ENCODE measurements at places on chromosomes 11 and 22.

DNA sequence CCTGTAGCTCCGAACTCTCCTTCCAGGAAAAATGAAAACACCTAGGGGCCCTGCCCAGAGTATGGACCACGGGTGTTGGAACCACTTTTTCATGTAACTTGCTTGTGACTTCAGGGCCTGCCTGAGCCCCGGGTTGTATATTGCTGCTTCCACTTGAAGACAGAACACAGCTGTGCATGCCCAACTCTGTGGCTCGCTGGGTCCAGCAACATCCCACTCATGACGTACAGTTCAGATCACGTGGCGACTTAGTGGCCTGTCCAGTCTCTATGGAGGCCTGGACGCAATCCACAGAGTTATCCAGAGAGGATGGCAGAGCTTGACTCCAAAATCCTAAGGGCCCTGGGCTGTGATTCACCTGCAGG is 6.8 kb downstream of the C11orf21 start:
- DNase-seq: no peak

DNA sequence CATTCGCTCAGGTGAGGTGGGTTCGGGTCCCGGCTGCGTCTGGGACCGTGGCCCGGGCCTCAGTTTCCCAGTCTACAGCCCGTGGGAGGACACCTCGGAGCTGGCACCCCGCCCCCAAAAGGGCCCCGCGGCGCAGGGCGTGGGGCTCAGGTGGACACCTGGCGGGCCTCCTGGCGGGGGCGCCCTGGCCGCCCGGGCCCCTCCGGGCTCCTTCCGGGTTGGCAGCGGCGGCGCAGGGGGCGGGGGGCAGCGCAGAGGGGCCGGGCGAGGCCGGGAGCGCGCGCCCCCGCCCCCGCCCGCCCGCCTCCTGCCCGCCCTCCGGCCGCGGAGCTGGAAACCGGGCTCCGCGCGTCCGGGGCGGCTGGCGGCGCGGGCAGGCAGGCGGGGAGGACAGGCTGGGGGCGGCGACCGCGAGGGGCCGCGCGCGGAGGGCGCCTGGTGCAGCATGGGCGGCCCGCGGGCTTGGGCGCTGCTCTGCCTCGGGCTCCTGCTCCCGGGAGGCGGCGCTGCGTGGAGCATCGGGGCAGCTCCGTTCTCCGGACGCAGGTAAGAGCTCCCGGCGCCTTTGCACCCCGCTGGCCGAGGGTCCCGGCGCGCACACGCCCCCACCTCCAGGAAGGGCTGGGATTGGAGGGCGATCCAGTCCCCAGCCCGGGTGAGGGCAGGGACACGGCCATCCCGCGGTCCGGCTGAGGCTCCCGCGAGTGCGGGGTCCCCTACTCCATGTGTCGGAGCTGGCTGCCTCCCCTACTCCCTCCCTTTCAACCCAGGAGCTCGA is at the start of gene EMID1:
Gene EMID1, plus strand, starts transcription at position 303 of the 778 bp plus-strand sequence. Its CDS starts 143 bp downstream, at position 446.
- no peak for DNase-seq

GRCh38 chr11:128949791-128950454 is 7.3 kb upstream of the TP53AIP1 start:
- DNase-seq: no peak

GRCh38 chr11:102177974-102178631 is 67.9 kb downstream of the YAP1 start:
- DNase-seq: no peak

GRCh38 chr11:32015427-32015826 is 75.4 kb upstream of the RCN1 start:
- no peak for DNase-seq

DNA sequence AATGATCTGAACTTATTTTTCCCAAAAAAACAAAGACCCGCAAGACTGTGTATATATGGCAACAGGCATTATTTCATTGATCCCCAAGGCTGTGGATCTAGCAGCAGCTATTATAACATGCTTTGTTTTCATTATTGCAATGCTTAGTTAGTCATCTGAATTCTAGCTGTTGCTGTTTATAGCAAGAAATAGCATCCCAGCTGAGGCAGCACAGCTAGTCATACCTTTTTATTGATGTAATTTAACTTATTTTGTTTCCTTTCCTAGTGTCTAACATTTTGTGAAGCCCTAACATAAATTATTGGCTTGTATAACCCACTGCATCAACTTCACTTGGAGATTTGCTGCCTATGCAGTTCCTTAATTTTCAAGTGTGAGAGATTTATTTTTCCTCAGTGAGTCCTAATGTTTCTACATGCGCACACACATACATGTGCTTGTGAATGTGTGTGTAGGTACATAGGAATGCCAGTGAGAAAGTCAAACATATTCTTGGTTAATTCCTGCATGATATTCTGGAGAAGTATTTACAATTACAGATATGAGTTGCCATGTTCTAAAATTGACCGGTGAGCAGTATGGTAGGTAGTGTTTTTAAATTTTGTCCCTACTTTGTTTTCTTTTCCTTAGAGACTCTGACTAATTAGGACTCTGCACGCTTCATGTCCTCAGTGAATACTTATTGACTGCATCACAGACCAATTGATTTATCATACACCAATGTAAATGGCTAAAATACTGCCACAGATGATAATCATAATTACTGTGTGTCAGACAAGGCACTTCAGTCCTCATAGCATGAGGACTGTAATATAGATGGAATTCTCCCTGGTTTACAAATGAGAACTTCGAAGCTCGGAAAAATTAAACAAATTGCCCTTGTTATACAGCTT is 119.3 kb downstream of the WNT11 start:
- no peak for DNase-seq

DNA sequence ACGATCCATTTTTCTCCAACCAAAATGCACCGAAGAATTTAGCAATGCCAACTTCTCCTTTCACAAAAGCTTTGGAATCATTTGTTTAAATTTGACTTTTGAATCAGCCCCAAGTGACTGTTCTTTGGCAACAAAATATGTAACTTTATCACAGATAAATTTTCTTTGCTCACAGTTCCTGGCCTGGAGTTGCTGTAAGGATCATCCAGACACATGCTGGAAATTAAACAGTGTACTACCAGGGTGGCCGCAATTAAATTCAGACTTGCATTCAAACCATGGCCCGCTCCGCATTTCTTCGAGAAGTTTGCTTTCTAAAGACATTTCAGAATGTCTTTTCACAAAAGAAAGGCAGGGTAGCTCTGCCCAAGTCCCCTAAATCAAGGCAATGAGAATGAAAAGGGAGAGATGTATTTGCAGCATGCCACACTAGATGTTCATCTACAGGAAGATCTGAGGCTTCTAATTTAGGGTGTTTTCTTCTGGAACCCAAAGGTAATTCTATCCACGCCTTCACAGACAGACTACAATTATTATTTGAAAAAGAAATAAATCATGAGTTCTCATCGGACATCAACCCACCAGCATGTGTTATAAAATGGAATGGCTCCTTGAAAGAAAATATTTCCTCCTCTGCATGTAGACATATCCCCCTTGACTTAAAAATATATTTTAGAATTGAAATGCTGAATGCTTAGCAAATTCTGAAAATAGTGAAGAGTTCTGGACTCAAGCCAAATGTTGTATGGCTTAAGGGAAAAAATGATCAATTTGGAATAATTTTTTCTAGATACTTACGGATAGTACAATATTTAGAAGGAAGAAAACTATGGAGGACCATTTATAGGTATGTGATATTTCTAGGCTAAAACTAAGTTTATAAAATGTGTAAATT is 189.7 kb upstream of the BLID start:
- DNase-seq: no peak

DNA sequence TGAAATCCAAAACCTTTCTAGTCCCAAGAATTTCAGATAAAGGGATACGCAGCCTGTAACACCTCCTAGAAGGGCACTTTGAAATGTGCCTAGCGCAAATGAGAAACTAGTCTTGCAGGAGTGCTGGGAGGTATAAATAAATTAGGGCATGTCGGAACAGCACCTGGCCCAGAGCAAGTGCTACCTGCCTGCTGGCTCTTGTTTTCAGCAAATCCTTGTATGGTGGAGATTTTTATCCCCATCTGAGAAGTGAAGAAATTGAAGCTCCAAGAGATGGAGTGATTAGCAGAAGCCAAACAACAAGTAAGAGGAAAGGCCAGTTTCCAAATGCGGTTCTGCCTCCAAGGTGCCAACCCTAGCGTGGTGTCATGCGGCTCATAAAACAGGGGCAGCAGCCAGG is 36.7 kb upstream of the TFIP11 start:
- no peak for DNase-seq

DNA sequence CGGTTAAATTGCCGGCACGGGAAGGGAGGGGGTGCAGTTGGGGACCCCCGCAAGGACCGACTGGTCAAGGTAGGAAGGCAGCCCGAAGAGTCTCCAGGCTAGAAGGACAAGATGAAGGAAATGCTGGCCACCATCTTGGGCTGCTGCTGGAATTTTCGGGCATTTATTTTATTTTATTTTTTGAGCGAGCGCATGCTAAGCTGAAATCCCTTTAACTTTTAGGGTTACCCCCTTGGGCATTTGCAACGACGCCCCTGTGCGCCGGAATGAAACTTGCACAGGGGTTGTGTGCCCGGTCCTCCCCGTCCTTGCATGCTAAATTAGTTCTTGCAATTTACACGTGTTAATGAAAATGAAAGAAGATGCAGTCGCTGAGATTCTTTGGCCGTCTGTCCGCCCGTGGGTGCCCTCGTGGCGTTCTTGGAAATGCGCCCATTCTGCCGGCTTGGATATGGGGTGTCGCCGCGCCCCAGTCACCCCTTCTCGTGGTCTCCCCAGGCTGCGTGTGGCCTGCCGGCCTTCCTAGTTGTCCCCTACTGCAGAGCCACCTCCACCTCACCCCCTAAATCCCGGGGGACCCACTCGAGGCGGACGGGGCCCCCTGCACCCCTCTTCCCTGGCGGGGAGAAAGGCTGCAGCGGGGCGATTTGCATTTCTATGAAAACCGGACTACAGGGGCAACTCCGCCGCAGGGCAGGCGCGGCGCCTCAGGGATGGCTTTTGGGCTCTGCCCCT is 529 bp upstream of the CCND1 start:
- no peak for DNase-seq

DNA sequence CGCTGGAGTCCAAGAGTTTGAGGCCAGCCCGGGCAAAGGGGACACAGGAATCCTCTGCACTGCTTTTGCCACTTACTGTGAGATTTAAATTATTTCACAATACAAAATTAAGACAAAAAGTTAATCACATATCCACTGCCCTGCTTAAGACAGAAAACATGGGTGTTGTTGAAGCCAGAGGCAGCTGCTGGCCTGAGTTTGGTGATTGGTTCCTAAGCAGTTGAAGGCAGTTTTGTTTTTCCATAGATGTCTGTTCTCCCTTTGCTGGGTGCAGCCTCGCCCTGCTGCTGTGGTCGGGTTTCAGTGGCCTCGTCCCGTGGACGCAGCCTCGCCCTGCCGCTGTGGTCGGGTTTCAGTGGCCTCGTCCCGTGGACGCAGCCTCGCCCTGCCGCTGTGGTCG is 70.2 kb upstream of the PPP6R3 start:
- no peak for DNase-seq

DNA sequence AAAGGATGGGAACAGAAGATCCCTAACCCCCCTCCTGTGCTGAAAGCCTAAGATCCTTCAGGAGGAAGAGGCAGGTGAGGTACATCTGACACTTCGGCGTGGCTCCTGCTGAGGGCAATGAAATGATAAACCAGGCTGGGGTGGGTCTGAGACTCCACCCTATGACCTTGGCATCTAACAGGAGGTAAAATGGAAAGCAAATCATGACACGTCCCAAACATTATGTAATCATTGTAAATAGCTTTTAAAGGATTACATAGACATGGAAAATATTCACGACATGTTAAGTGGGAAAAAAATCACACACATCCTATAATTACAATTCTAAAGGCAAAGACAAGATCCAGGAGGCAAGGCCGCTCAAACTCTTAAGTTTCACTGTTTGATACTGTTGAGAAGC is 70.5 kb downstream of the LINC01488 start:
- no peak for DNase-seq

GRCh38 chr11:79122759-79123158 is 318.1 kb downstream of the TENM4 start:
- DNase-seq: no peak

GRCh38 chr11:43515090-43515489 is 156.4 kb downstream of the TTC17 start:
- no peak for DNase-seq

GRCh38 chr11:73291781-73292524 is 16.1 kb upstream of the ARHGEF17 start:
- DNase-seq: no peak

DNA sequence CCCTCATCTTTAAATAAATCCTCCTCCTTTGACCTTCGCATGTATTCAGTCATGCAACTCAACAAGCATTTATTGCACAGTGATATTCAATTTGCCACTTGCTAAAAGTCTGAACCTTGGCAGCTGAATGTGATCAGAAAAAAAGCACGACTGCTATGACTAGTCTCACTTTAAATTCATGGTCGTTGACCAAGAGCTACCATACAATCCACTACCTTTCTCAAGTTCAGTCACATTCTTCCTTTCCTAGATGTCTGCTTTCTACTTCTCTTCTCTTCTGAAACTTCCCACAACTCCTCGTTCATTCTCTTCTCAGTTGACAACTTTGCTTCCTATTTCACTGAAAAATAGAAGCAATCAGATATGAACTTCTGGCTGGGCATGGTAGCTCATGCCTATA is 2.0 kb upstream of the SAA1 start:
- DNase-seq: no peak

GRCh38 chr22:23200898-23201297 is 20.6 kb downstream of the BCR start:
- DNase-seq: no peak

- DNase-seq: no peak
Measured at GRCh38 chr11:17846852-17847453, 112.4 kb downstream of the KCNC1 start.

Measured in stimulated activated CD4-positive, alpha-beta T cell treated with anti-CD3 and anti-CD28 coated beads, Interleukin-1b, Interleukin-23, amount 100 ng/mL, for 1 hour (primary cell).